ENCODE measurements at places on chromosomes 1 and 21.

DNA sequence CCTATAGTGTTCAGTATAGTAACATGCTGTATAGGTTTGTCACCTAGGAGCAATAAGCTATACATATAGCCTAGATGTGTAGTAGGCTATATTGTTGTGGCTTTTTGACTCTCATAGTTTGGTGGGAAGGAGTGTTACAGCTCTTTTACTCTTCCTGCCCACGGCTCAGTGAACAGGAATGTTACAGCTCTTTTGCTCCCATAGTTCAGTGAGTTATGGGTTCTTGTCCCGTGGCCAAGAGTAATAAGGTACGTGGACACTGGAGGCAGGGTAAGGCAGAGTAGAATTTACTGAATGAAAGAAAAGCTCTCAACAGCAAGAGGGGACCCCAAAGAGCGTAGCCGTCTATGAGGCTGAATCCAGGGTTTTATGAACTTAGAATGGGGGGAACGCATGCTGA is 734.3 kb downstream of the ADGRL2 start:
- no peak for DNase-seq

DNA sequence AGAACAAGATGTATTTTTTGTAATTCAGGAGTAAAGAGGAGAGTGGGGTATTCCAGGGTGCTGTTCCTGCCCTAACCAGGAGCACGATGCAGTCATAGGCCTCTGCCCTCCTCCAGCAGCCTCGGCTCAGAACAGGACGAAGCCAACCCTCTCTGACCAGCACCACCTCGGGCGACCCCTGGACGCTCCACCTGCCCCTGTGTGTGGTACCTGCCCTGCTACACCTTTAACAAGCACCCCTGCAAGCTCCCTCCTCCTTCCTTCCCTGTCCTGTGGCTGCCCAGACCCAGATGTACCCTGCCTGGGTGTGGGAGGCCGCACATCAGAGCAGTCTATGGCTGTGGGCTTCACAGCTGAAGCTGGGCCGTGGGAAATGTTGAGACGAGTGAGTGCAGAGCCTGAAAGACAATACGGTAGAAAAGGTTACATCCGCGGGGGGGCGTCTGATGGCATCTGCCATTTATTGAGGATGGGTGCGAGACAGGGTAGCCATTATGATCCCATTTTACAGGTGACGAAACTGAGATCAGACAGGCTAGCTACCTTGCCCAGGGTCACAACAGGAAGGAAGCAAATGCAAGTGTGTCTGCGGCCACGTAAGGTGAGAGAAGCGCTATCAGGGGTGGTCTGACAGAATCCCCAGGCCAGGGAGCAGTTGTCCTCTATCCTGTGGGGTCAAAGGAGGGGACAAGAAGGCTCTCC is 4.6 kb downstream of the ERG start:
- DNase-seq, result no peak

DNA sequence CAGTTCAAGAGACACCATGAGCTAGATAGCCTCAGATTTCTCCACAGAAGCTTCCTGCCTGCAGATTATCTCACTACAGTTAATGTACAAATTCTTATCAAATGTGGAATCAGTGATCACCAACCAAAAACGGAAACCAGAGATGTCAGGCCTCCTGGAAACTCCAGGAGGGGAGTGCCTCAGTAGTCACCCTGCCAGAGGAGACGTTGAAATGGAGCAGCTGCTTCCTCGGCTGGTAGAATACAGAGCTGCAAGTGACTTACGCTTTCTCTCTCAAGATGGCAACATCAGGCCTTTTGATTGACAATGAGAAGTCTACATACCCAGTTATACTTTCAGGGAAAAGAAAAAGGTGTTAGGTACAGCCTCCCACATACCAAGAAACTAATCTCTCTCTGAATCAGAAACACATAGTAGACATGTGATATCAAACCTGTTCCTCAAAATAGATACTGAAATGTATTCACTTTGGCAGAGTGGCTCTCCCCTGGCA is 52.2 kb downstream of the ACP6 start:
- no peak for DNase-seq

GRCh38 chr1:107152395-107152794 is 11.6 kb downstream of the NTNG1 start:
- no peak for DNase-seq

- no peak for DNase-seq
Measured at GRCh38 chr1:166915941-166916340, 39.9 kb upstream of the TADA1 start.

Data from stimulated activated CD8-positive, alpha-beta memory T cell treated with anti-CD3 and anti-CD28 coated beads, Interleukin-4, amount 100 ng/mL, for 4 hours (primary cell).